ENCODE measurements at places on chromosomes 12 and 14.

DNA sequence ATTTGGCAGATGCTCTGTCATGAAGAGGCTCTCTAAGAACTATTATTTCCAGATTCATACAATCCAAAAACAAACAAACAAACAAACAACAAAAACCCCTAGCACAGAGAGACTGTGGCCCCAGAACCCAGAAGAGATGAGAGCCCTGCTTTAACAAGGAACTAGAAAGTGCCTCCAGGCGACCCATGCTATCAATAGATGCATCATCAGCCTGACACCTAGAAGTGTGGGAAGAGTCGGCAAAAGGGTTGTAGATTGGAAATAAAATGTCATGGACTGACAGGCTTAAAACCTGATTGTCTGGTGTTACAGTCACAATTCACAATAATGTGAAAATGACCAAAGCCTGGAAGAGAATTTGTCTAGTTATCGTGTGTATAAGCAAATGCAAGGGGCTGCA lies 50.6 kb upstream of the FLRT2 start:
- DNase-seq, result no peak

GRCh38 chr12:44507461-44507860 lies 368.7 kb downstream of the NELL2 start:
- DNase-seq, result peak; percentile 22

DNA sequence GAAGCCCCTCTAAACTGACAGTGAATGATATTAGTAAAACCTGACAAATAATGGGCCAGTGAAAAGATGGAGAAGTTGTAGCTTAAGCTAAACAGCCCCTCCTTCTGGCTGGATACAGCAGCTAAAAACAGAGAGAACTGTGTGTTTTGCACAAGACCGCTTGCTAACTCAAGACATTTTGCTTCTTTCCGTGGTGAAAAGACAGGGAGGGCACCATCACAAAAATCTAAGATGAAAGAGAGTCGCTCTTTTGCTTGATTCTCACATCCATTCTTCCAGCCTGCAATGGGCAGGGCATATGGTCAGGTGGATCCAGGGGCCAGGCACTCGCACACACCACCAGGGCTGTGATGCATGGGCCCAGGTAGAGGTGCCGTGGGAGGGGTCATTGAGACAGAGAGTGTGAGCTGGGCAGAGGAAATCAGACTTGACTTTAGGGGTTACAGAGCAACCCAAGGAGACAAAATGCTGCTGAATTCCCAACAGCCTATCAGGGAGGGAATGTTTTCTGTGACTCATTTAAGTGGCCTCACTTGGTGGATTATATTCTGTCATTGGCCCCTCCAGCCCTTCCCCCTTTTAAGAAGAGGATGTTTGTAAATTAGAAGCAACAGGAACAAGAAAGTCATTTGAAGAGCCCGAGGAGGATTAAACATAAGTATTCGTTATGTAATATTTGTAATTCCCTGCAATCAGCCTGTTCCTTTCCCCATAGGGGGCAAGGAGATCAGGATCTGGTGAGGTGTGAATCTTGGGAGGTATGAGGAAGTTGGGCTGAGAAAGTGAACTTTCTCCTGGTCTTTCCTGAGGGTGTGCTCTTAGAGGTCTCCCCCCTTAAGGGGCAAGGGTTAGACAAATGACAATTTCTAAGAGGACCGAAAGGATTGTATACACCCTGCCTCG lies 12.3 kb downstream of the EMP1 start:
- DNase-seq, result no peak

DNA sequence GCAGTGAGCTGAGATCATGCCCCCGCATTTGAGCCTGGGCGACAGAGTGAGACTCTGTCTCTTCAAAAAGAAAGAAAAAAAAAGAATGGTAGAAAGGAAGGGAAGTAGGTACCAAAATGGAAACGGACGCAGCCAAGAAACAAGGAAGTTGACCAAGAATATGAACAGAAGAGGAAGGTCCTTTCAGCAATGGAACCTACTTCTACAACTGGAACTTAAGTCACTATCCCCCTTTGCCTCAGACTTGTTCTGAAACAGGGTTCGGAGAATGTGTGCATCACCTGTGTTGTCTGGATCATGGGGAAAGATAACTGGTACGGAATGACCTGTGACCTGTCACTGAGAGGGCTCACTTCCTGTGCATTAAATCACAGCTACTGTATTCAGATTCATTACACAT lies 43.9 kb upstream of the RNASE1 start:
- DNase-seq, result no peak

GRCh38 chr12:49030119-49030518 lies 11.5 kb upstream of the PRKAG1 start:
- DNase-seq, result no peak

- no peak for DNase-seq
These were observed 37.3 kb downstream of the LTBP2 start for GRCh38 chr14:74574706-74575105.

DNA sequence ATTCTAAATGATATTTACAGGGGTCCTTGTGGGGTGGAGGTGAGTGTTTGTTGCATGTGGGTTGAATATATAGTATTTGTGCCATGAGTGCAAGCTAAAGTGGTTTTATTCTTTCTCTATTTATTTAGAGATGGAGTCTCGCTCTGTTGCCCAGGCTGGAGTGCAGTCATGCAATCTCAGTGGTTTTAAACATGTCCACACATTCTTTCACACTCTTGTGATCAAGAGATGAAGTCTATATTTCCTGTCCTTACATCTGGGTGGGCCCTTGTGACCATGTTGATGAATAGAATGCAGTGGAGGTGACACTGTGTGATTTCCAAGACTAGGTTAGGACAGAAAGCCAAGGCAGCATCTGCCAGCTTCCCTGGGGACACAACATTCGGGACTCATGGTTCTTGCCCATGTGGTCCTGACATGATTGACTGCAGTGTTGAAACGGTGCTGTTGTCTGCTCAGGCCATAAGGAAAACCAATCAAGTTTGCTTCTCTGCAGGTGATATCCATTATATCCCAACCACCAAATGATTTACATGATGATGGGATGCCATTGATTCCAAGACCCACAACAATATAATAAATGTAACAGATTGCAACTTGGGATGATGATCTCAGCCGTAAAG lies 172.6 kb downstream of the SUDS3 start:
- peak; percentile 38 for DNase-seq

- no peak for DNase-seq
These were observed 35.0 kb upstream of the GALNT9 start for GRCh38 chr12:132364348-132364902.

DNA sequence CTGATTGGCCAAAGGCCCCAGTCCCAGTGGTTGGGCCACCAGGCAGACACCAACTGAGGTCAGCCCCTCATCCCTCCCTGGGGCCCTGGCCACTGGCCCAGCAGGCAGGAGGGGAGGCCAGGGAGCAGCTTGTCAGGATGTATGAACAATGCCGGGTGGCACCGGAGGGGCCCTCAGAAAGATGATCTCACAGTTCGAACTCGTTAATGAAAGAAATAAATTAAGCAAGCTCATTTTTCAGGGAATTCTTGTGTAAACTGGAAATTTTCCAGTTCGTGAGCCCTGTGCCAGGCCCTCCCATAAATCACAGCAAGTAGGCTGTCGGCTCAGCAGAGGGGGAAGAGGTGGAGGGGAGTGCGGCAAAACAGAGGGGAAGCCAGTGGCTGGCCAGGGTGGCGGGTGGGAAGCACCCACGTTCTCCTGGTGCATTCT lies 177.0 kb upstream of the VASH1 start:
- DNase-seq, result peak; percentile 33

- DNase-seq, result no peak
These were observed 86.6 kb upstream of the FRMD6 start for GRCh38 chr14:51564986-51565604.

GRCh38 chr12:81231574-81232368 lies 153.9 kb downstream of the ACSS3 start:
- DNase-seq, result no peak

DNA sequence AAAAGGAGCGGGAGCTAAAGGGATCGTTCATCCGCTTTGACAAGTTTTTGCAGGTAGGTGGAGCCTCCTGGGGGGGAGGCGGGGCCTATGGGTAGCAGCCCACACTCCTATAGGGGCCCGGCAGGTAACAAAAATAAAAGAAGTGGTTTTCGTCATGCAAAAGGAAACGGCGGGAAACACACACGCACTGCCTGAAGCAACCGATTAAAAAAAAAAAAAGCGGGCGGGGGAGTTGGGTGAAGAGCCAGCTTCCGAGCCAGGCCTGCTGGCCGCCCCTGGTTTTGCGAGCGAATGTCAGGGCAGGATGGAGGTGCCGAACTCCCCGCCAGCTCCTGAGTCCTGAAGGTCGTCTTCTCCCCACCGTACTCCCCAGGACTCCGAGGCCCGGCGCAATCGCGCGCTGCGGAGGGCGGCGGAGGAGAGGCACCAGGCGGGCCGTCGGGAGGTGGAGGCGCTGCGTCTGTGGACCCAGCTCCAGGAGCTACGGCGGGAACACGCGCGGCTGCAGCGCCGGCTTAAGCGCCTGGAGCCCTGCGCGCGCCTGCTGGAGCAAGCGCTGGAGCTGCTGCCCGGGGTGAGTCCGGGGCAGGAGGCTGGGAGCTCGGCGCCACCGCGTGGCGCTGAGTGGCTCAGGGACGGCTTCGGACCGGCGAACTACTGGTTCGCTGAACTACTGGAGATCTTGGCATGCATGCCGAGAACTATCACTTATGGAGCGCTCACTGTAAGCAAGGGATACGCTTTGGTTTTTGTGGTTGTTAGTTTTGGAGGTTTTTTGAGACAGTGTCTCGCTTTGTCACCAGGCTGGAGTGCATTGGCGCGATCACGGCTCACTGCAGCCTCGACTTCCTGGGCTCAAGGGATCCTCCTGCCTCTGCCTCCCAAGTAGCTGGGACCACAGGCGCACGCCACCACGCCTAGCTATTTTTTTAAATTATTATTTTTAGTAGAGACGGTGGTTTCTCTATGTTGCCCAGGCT lies 3.6 kb downstream of the CFAP73 start:
- DNase-seq, result peak; percentile 82

DNA sequence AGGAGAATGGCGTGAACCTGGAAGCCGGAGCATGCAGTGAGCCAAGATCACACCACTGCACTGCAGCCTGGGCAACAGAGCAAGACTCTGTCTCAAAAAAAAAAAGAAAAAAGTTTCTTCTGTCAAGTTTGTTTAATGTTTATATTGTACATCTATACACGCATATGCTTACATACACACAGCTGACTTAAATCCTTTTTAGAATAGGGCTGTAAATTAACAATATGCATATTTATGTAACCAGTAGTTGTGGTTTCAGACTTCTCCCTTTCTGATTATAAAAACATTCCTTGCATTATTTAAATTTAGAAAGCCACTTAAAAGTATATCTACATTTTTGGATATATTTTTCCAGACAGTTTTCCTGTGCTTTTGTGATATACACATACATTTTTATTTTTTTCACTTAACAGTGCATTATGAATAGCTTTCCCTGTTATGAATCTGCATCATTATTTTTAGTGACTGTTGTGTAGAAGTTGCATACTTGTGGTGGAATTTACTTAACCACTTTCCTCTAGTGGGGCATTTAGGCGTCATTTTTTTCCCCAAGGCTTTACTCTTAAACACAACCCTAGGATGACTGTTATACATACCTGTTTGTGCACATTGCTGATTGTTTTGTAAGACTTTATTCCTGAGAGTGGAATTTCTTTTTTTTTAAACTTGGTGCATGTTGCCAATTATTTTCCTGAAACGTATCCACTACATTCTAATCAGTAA lies 29.4 kb downstream of the POLR3B start:
- no peak for DNase-seq

DNA sequence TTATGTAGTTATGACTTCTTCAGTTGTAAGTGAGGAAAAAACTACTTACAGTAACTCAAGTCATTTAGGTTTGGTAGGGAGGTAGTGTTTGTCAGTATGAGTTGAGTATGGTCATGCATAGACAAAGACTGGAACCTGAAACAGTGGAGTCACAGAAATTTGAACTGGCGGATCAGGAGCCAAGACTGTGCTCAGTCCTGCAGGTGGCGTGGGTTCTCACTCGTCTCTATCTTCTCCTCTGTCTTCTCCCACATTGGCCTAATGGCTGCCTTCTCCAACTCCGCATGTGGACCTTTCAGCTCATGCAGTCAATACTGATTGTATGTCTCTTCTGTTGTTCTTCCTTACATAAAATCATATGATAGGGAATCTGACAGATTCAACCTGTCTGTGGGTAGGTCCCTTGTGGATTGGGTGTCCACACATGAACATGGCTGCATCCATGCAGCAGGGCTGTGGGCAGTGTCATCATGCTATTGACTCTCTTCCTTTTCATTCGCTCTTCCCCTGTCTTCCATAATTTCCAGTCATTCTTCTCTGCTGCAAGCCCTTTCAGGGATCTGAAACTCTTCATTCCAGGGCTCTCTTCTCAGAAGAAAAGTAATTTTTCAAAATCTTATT lies 78.8 kb upstream of the NEDD1 start:
- DNase-seq, result peak; percentile 6

GRCh38 chr14:99684410-99684934 lies 374 bp downstream of the CYP46A1 start:
- peak; percentile 71 for DNase-seq

GRCh38 chr12:34345801-34346200 lies 323.5 kb downstream of the ALG10 start:
- DNase-seq, result no peak

Data from eye (tissue), 1 donor.